ENCODE measurements at places on chromosomes 11 and 22.

DNA sequence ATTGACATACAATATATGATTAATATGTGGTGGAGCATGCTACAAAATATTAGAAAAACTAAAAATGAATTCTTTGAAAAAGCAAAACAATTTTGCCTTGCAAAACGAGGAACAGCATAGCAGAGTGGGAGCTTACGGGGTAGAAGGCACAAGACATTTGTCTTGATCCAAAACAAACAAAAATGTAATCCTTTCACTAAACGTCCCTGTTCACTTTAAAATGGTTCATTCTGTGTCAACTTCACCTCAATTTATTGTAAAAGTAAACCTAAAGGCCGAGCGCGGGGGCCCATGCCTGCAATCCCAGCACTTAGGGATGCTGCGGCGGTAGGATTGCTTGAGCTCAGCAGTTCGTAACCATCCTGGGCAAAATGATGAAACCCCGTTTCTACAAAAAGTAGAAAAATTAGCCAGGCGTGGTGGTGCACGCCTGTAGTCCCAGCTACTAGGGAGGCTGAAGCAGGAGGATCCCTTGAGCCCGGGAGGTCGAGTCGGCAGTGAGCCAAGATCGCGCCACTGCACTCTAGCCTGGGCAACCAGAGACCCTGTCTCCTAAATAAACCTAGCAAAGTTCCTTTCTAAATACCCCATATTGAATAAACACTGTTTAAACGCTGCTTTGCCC, 2.0 kb downstream of the PRDM10 start:
- no peak for DNase-seq

DNA sequence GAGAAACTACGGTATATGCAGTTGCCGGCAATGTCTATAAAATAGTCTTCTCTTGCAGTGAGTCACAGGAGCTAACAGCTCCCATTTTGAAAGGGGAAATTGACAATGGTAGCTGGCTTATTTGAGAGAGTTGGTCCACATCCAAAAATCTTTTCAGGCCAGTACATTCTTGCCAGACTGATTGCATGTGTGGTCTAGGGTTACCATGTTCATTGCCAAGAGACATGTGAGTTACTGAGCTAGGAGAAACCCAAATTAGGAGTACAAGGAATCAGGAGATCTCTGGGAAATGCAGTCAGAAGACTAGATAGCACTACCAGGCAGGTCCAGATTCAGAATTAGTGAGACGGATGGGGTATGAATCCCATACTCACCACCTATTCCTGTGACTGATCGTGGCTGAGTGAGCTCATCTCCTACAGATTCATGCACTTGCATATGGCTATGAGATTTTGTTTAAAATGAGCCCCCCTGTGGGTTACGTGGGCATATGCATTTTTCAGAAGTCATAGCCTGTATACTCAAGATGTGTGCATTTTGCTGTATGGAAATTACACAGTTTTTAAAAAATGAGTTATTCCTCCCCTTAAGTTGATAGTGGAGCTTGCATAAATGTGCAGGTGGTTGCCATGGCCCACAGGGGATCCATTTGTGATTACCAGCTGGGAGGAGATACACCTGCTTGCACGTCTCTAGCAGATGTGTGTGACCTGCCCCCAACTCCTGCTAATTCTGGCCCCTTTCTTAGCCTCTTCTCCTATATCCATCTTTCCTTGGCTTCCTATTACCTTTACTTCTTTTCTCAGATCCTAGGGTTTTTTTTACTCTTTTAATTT, 102.7 kb downstream of the COMMD9 start:
- DNase-seq = no peak

GRCh38 chr22:49936973-49937757, 18.7 kb downstream of the CRELD2 start:
- DNase-seq = no peak

GRCh38 chr11:61949169-61950034, 749 bp upstream of the BEST1 start:
- DNase-seq = peak; percentile 68

DNA sequence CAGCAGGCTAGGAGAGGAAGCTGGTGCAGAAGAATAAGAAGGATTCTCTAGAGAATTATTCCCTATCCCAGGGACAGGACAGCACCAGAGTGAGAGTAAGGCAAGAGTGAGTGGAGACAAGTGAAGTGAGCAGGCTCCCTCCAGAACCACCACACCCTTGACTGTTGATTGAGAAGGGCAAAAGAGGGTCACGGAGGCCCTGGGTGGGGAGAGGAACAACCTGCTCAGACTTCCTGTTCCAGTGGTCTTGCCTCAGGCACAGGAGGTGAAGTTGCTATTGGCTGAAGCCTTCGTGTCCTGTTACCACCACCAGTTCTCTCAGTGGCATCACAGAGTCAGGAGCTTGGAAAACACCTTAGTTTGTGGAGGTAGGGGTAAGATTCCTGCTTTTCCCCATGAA, 51.7 kb upstream of the CCDC89 start:
- peak; percentile 42 for DNase-seq

DNA sequence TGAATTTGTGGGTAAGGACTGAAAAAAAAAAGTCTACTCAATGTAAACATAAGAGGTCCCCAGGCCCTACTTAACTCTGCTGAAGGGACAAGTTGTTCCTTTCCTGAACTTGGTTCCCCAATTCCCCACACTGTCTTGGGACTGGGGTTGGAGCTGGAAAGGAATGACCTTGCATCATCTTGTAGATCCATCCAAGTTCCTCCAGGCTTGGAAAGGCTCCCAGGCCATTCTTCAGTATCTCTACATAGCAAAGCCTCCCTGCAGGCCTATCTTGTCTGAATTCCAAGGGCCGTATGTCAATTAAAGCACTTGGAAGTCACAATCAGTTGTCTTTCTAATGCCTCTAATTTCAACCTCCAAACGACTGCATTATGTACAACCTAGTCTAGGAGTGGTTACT, 361.2 kb downstream of the TMEM135 start:
- DNase-seq = no peak

GRCh38 chr22:30969532-30970355, 679 bp downstream of the TUG1 start:
- no peak for DNase-seq

DNA sequence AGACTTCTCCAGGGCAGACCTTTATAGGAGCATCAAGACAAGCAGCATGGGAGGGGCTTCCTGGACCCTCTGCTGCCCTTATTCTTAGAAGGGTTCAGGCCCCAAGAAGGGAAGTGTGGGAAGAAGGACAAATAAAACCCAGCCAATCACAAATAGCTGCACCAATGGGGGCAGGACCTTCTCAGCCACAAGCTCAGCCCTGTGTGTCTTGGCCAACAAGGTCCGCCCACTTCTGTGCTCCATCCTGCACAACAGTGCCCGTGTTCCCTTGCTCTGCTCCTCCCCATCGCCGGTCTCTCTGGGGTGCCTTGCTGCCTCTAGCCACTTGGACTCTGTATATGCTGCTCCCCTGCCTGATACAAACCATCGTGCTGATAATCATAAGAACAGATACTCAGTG, 86.1 kb downstream of the NAT10 start:
- DNase-seq = no peak

DNA sequence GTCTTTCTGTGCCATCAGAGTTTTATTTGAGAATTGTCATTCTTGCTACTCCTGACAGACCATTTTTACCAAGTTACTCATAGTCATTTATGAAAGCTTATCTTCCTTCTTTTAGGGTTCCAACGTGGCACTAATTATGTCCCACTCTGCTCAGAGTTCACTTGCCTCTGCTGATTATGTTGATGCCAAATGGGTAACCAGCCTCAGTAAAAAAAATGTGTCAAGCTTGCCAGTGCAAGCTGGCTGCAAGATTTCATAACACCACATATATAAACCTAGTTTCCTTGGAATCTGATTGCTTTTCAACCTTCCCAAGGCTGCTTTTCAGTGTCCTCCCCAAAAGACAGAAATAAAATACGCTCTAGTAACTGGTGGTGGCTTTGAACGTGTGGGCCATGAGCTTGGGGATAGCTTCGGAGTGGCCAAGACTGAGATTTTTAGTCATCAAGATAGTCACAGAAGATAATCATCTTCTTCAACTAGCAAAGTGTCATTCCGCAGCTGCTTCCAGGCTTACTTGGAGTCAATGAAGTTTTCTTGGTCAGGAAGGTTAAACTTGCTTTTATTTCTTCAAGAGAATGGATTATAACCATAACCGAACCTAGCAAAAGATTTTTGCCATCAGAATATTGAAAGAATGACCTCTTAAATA, 29.5 kb upstream of the APOA1 start:
- DNase-seq = peak; percentile 60

GRCh38 chr11:113286009-113286408, 28.4 kb upstream of the TTC12 start:
- DNase-seq = no peak

- DNase-seq = no peak
Observed at GRCh38 chr22:49600468-49600867, 227.2 kb downstream of the BRD1 start.

- no peak for DNase-seq
Observed at GRCh38 chr22:46536537-46537224, 739 bp downstream of the CELSR1 start.

GRCh38 chr11:8329336-8329735, 65.7 kb upstream of the LMO1 start:
- no peak for DNase-seq

DNA sequence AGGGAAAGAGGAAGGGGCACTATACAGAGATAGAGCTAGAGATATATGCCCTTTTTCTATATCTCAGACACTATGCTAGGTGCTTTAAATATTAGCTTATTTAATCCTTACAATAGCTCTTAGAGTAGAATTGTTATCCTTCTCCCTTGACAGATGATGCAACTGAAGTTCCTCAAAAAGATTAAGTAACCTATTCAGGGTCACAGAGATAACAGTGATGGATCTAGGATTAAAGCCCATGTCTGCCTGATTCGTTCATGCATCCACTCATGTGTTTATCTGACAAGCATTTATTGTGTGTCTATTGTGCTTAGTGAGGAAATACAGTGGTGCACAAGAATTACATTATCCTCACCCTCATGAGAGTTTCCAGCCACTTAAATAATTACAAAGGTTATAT, 8.7 kb downstream of the CCDC83 start:
- no peak for DNase-seq

DNA sequence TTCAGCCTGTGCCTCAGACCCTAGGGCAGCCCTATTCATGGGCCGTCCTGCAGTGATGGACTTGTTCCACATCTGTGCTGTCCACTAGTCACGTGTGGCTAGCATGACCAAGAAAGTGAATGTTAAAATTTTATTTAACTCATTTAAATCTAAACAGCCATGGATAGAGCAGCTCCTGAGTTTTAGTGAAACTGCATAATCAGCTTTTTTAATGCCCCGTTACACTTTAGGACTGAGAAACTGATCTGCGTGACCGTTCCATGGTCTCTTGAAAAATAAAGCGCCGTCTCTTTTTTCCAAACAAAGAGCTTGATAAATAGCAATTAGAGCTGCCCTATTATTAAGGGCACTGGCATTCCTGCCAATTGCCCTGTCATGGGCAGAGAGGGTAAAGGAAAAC, 76.5 kb upstream of the SNX19 start:
- DNase-seq = no peak

DNA sequence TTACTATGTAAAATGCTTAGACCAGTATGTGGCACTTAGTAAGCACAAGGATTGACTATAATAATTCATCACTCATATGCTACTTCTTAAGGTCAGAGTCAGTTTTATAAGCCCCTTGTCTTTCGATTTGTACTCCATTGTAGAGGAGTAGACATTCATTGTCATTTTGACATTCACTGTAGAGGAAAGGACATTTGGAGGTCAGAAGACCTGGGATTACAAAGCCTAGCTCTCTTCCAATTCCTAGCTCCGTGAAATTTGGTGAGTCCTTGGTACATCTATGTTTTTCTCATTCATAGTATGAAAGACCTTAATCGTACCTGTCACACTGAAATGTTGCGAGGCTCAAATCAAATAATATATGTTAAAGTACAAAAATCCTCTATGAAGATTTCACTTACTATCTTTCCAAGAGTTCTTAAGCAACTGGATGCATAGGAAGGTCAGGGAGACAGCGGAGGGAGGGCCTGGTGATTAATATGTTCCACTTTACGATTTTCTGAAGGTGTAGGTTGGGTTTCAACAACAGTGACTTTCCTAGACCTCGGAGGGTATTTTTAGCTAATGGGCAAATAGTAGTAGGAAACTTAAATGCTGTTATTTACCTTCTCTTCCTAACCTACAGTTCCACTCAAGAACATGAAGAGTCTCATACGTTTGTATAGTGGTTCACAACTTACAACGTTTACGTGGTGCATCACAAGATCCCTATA, 1.4 kb upstream of the EMSY start:
- DNase-seq = no peak

- DNase-seq = no peak
Observed at GRCh38 chr11:78815831-78816230, 241.2 kb upstream of the NARS2 start.

DNA sequence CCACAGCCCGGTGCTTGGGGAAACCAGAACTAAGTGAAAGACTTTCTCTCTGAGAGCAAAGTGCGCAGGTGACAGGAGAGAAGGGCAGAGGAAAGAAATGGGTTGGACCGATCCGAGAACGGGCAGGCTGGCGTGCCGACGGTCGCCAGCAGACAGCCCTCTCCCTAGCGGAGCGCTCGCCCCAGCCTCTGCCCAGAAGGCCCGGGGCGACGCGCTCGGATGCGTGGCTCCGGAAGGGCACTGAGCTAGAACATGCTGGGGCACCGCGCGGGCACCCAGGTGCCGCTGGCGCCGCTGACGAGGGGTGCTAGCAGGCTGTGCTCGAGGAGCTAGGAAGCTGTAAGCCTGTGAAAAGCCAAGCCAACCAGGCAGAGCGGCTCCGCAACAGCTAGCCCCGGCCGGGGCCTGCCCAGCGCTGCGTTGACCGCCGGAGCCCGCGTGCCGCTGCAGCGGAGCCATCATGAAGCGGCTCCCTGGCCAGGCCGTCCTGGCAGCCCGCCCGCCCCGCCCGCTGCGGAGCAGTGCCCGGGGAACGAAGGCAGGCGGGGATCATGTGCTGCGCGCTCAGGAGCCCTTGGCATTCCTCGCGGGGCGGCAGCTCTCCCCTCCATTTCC, 22.1 kb upstream of the RRAS2 start:
- DNase-seq = peak; percentile 80

- DNase-seq = peak; percentile 9
Observed at GRCh38 chr22:17368554-17369438, 464 bp upstream of the CECR2 start.

- no peak for DNase-seq
Observed at GRCh38 chr11:83493917-83494316, 207.8 kb upstream of the CCDC90B start.

DNA sequence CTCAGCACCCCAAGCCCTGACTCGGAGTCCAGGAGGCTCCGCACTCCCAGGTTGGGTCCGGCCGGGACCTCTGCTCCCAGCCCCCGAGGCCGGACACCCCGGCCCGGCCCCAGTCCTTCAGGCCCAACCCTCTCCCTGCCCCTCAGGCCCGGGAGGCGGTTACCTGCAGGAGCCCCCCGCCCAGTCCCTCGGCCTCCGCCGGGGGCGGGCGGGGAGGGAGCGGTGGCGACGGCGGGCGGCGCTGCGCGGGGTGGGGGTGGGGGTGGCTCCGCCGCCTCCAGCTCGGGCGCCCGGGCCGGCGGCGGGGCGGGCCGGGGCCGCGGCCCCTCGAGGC, 310 bp downstream of the TCF20 start:
- no peak for DNase-seq

Measured in large intestine (tissue), 12 donors.